Activated T-helper 1 cell treated with Interleukin-2 at 50 U/mL for 16 hours (primary cell): ENCODE measurements at places on chromosomes 4 and X.

- no peak for DNase-seq
These were observed 72.5 kb downstream of the AFAP1 start for GRCh38 chr4:7867191-7867590.

- no peak for DNase-seq
These were observed 33.7 kb upstream of the LIMCH1 start for GRCh38 chr4:41504167-41504818.

GRCh38 chrX:96763608-96764007 lies 79.0 kb downstream of the DIAPH2 start:
- DNase-seq = no peak

- DNase-seq = no peak
These were observed 993.6 kb downstream of the ARAP2 start for GRCh38 chr4:35250761-35251160.

DNA sequence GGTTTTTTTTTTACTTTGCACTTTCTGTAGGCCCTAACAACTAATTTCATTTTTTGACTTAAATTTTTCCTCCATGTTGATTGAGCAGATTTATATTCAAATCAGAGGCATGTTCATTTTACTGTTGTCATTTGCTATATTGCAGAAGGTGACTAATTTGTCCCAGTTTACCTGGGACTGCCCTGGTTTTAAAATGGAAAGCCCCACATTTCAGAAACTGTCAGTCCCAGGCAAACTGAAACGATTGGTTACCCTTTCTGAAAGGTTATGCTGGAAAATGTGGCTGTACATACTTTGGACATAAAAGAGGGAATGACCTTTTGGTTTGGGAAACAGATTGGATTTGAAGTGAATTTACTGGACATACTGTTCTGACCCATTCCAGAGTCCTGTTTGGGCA lies 160.0 kb downstream of the SPCS3 start:
- no peak for DNase-seq

DNA sequence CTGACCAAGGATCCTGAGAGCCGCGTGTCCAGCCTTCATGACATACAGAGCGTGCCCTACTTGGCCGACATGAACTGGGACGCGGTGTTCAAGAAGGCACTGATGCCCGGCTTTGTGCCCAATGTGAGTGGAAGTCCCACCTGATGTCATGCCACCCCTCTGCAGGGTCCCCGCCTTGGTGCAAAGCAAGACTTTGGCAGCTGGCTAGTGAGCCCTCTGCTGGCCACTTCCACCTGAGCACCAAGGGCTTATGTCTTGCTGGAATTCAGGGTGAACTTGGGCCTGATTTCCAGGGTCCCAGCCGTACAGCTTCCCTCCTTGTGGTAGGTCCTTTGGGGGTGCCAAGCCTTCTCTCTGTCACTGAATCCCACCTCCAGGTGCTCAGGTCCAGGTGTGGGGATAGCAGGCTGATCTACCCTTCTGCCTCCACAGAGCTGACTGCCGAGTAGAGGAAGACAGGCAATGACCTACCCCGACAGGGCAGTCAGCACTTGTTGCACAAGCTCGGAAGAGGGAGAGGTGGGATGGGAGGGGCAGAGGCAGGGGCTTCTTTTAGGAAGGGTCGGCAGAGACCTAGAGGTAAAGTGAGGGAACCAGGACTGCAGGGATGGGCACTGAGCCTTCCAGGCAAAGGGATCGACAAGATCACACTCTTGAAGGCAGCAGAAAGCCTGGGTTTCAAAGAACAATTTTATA lies 248.1 kb downstream of the EVC2 start:
- DNase-seq = no peak

DNA sequence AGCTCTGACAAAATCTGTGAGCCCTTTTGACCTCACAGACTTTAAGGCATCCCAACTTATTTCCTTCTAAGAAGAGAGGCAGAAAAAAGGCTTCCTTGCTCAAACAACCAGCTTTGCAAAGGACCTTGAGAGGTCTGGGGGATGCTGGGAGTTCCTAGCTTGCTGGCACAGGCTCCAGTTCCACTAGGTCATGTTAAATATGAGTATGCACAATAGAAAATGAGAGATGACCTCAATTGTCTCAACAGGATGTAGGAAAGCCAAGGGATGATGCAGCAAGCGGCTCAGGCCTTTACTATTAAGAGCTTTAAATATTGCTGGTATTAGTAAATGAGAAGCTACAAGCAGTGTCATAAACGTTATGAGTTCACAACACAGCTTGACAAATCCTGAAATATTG lies 13.3 kb upstream of the ZNF827 start:
- no peak for DNase-seq

GRCh38 chr4:8255698-8256441 lies 13.7 kb upstream of the HTRA3 start:
- DNase-seq = no peak

DNA sequence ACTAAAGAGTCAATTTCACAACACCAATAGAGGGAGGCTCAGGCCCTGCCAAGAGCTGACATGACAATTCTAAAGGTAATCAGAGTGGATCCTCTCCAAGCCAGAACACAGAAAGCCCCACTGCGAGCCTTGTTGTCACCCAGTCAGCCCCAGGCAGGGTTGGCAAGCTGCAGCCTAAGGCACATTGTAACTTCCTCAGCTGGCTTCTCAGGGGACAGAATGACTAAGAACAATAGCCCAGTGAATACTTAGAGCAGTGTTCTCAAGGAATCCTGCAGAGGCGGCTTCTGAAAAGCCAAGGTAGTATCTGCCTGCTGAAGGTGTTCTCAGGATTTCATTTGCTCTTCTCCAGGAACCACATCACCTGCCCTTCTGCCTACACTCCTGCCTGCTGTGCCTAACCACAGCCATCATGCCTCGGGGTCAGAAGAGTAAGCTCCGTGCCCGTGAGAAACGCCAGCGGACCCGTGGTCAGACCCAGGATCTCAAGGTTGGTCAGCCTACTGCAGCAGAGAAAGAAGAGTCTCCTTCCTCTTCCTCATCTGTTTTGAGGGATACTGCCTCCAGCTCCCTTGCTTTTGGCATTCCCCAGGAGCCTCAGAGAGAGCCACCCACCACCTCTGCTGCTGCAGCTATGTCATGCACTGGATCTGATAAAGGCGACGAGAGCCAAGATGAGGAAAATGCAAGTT lies at the start of gene MAGEB4:
Gene MAGEB4, plus strand, starts transcription at position 277 of the 692 bp plus-strand sequence. Its CDS starts 136 bp downstream, at position 413.
- no peak for DNase-seq

GRCh38 chr4:77003400-77003799 lies 53.8 kb downstream of the SEPTIN11 start:
- no peak for DNase-seq

DNA sequence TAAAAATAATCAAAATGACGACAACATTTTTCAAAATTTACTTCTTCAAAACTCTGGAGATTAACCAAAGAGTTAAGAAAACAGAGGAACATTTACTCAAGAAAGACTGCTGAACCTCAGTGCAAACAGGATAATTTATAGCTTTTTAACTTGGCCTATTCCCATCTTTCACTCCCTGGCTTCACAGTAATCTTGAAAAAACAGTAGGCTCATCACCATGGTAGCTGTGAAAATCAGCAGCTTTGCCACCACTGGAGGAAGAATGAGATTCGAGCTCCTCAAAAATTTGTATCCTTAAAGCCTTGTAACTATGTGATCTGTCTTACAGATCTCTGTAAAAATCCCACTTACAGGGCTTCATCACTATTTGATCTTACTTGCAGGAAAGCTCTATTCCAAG lies 447.7 kb upstream of the CTSO start:
- DNase-seq = no peak

- DNase-seq = no peak
These were observed 122.4 kb upstream of the NAP1L5 start for GRCh38 chr4:88819818-88820697.

DNA sequence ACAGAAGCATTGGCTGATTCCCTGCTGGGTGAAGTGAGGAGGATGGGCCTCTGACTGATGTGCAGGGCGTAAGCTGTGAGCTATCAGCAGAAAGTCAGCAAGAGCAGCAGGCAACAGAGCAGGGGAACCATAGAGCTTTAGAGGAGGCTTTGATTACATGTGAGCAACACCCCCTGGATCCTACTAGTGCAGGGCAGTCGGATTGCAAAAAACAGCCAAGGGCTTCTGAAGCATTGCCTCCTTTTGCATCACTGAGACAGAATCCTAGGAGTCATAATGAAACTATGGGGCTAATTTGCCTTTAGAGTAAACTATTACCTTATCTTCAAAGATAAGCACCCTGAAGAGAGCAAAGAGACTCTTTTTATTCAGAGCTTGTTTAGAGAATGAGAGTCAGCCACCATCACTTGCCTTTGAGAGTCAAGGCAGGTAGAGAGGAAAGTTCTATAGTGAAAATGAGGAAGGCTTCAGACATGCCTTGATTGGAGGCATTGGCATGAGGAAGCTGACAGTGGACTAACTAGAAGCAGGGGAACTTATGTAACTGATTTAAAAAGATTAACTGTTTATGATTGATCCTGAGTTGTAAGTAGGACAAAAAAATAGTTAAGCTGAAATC lies 420.3 kb downstream of the PDHA2 start:
- DNase-seq = no peak

DNA sequence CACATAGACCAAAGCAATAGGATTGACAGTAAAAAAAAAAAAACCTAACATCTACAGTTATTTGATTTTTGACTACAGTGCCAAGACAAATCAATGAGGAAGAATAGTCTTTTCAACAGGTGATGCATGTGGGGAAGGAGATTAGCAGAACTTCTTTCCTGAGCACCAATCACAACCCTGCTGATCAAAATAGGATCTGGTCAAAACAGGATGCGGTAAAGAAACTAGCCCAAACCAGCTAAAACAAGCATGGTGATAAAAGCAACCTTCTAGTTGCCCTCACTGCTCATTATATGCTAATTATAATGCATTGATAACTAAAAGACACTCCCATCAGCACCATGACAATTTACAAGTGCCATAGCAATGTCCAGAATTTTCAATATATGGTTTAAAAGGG lies 667.5 kb downstream of the GRXCR1 start:
- no peak for DNase-seq

- DNase-seq = no peak
These were observed 412.1 kb downstream of the ADAM29 start for GRCh38 chr4:175330236-175330635.

- DNase-seq = no peak
These were observed 34.9 kb downstream of the GYG2 start for GRCh38 chrX:2863646-2864045.

DNA sequence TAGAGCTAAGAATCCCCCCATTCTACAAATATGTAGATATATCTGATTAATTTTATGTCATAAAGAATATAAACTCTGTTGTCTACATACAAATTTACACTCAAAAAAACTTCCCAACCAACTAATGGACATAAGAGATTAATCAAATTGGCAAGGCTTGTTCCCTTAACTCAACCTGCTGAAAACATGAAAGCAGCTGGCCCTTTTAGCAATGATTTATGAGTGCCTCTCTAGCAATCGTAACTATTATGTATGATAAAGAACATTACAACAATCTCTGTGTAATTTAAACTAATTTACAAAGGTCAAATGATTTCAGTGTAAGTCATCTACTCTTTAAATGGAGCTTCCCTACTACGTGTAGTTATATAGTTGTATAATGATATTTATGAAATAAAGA lies 83.1 kb upstream of the FTHL17 start:
- DNase-seq = no peak

DNA sequence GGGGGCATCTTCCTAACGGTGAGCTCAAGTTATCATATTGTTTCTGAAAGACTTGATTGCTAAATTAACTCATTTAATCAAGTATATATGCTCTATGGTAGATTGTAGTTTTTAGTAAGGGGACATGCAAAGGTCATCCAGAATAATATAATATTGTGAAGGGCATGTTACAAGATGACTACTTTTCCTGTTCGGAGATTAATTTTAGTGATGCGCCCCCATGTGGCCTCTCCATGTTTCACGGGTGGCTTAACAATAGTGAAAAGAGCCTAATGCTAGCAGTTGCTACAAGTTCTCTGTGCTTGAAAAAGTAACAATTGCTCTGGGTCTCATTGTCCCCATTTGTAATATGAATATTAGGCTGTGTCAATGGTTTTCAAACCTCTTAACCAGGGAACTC lies 12.2 kb downstream of the SMPX start:
- DNase-seq = no peak

- DNase-seq = no peak
These were observed 54.3 kb downstream of the DCTD start for GRCh38 chr4:182862921-182863320.

DNA sequence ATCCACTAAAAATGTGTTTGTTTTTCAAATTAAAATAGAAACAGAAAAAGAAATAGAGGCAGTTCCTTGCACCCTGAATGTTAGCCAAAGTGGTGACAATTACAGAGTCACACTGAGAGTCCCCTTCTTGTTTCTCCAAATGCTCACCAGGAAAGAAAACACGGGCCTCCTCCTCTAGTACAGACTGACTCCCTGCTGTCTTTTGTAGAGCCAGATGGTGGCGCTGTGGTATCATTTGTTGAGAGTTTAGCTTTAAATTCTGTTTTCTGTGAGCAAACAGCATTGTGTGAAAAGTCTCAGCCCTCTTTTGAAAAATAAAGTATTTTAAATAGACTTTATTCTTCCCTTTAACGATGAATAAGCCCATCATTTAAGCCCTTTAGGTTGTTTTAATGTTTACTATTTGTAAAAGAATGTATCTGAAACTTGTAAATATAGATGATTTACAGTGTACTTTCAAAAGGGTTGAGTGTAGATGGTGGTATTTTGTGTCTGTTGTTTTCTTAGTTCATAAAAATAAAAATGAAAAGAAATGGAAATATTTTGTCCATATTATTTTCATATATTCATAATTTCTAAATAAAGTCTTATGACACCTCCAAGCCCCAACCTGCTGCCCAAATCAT lies 36.9 kb upstream of the ATOH1 start:
- no peak for DNase-seq

DNA sequence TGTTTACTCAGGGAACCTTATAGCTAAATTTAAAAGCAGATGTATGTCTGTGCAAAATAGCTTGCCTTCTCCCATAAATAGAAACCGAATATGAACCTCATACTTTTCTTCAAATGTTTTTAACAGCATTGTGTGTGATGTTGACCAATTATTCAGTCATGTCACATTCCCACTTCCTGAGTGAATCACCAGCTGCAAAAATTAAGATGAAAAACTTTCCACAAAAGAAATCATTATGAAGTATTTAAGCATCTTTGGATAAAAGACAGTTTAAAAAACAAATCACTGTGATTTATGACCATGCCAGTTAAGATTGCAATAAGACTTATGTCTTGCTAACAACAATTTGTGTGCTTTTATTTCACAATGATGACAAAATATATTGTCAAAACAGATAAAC lies 220.1 kb downstream of the PDGFC start:
- no peak for DNase-seq

GRCh38 chrX:87900320-87900908 lies 382.8 kb downstream of the KLHL4 start:
- DNase-seq = no peak
